Osteoblast (primary cell): ENCODE measurements at places on chromosomes 11 and 22.
A peak's percentile ranks its signal among the peaks of the same experiment; 100 is the strongest.

DNA sequence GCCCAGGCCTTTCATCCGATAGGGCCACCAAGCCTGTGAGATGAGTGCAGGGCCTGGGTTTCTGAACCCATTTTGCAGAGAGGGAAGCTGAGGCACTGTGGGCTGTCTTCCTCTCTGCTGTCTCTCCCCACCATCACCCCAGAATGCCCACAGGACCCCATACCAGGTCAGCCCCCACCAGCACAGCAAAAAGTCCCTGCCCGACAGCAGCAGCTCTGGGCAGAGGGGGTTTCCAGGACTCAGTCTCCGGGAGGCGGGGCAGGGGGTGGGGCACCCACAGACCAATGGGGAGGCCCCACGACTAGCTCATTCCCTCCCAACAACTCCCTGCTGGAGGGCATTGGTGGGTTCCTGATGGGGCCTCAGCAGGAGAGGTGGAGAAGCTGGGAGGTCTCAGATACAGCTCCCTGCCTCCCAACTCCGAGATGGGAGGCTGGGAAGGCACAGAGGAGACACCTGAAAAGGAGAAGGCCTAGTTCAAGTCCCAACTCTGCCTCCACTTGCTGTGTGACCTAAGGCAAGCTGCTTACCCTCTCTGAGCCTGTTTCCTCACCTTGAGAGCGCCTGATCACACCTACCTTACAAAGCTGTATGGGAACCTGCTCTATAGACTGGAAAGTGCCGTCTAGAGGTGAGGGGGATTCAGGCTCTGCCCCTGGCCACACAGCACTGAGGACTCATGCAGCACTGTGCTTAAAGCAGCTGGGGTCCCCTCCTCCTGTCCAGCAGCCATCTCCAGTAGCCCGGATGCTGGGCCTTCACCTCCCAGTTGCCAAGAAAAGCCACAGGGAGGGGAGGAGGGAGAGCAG lies 3.5 kb downstream of the CBX7 start:
- peak; percentile 85 for DNase-seq

DNA sequence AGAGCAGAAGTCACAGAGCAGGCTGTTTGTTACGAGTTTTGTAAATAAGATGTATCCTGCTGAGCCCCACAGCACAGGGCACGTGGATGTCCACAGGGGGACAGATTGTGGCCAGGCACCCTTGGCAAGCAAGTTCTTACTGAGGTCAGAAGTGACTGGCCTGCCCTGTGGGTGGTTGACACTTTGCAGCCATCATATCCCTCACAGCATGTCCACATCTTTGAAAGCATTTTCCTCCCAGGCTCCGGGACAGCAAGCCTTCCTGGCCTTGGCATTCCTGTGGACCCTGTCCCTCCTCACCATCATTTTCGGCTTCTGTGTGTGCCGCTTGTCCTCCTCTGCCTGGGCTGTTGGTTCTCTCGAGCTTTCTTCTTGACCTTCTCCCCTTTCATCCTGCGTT lies 189.5 kb downstream of the TBC1D22A start:
- DNase-seq = no peak

GRCh38 chr11:30485222-30485621 lies 100.9 kb downstream of the MPPED2 start:
- no peak for DNase-seq

- DNase-seq = peak; percentile 73
Observed at GRCh38 chr22:17769716-17770082, 4.6 kb downstream of the BID start.

DNA sequence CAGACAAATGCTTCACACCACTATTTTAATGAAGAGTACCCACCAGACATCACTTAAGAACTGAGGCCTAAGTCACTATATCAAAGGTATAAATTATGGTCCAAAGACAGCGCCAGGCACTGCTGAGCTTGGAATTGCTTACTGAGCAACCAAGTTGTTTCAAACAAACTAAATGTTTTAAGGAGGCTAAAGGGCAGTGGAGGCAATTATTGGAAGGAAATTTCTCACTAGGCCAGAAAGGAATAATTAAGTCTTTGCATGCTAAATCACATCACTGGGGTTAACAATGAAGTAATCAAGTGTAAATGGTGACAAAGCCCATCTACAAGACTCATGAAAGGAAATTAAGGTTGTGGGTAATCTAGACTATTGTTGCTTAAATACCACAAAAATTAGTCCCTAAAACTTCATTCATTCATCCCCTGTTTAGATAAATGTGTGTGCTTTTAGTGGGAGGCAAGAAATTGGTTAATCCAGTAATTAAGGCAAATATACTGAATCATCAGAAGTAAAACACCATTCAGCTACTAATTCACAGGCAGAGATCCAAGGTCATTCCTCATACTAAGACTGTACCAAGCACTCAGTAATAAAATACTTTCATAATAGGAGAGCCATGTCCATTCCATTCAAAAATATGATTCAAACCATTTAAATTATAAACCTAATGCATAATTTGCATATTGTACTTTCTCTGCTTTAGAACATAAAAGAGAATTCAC lies 21.2 kb downstream of the LGR4 start:
- no peak for DNase-seq

DNA sequence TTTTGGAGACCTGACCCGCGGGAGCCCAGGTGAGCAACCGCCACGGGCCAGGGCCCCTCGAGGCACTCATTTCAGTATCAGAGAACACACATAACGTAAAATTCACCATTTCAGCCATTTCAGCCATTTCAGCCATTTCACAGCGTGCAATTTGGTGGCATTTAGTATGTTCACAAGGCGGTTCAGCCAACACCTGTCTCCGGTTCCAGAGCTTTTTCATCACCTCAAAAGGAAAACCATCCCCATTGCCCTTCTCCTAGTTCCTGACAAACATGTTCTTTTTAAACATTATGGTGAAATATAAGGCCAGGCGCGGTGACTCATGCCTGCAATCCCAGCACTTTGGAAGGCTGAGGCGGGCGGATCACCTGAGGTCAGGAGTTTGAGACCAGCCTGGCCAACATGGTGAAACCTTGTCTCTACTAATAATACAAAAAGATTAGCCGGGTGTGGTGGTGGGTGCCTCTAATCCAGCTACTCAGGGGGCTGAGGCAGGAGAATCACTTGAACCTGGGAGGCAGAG lies 119.3 kb downstream of the KCNQ1 start:
- DNase-seq = no peak

DNA sequence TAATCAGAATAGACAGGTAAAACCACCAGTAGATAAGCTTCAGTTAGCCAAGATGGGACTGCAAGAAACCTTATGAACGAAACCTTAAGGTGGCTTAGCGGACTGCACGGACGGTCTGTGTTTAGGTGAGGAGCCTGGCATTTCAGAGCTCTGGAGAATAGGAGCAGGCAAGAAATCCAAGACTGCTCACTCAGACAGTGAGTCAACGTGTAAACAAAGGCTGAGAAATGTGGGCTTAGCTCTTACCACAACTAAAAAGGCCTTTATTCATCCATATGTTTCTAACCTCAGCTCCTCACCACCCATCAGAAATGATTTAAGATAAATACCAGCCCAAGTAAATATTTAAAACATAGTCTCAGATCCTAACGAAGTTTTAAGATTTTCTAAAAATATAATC lies 657.7 kb downstream of the OPCML start:
- peak; percentile 31 for DNase-seq

- DNase-seq = peak; percentile 81
Observed at GRCh38 chr11:102446606-102447005, 6.0 kb downstream of the TMEM123 start.
